ENCODE measurements at places on chromosomes 1 and 21. TPM values are rescaled to one million over a fixed set of nuclear protein-coding genes. Genes with fewer than 3 reads are reported as not detected.

FAM177B gene
- not detected for polyA plus RNA-seq

TGFB2 gene
- not detected for polyA plus RNA-seq

AIDA gene
- polyA plus RNA-seq, result 35.2 TPM

PROK1 gene
- not detected for polyA plus RNA-seq

Measured in CD4-positive, alpha-beta memory T cell (primary cell).